ENCODE measurements at places on chromosomes 7 and 10.

DNA sequence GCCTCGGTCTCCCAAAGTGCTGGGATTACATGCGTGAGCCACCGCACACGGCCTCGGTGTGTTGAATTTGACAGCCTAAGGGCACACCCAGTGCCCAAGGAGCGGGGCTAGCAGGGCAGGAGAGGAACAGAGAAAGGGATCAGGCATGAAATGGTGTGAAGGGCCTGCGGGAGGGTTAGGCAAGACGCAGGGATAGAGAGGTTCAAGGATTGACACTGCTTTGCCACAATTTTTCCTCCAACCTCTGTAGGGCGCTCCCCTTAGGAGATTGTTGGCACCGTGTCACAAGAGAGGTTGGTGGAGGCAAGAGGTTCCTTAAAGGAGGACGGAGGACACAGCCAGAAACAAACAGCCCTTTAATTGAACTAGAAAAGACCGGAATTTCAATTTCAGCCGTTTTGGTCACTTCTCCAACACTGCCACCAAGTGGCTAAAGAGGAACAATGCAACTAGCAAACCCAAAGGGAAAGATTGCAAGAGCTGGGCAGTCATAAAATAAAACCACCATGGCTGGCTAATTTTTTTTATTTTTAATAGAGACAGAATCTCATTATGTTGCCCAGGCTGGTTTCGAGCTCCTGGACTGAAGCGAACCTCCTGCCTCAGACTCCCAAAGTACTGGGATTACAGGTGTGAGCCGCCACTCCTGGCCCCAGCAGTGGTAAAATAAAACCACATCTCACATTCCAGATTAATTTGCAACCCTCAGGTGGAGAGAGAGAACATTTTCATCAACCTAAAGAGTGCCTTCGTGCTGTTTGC lies 6.9 kb upstream of the CREB3L2 start:
- peak; percentile 68 for DNase-seq

GRCh38 chr10:117239051-117239450 lies 1.9 kb upstream of the SLC18A2 start:
- DNase-seq, result no peak

GRCh38 chr10:35612385-35613106 lies 7.4 kb downstream of the GJD4 start:
- no peak for DNase-seq

GRCh38 chr7:12607134-12607533 lies 36.6 kb downstream of the SCIN start:
- no peak for DNase-seq

GRCh38 chr7:64873517-64873916 lies 29.6 kb upstream of the ZNF273 start:
- no peak for DNase-seq

DNA sequence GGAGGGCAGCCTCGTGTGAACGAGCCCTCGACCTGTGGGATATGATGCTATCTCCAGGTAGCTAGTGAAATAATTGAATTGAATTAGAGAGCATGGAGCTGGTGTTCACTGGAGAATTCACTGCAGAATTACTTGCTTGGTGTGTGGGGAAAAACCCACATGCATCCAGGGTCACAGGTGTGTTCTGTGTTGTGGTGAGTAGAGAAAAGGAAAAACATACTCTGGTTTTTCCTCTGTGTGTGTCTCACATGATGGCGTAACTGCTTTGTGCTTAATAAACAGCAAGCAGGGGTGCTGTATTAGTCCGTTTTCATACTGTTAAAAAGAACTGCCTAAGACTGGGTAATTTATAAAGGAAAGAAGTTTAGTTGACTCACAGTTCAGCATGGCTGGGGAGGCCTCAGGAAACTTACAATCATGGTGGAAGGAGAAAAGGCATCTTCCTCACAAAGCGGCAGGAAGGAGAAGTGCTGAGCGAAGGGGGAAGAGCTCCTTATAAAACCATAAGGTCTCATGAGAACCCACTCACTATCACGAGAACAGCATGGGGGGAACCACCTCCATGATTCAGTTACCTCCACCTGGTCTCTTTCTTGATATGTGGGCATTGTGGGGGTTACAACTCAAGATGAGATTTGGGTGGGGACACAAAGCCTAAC lies 62.6 kb downstream of the TACR2 start:
- no peak for DNase-seq

- no peak for DNase-seq
Observed at GRCh38 chr7:116455009-116455408, 44.5 kb upstream of the CAV2 start.

DNA sequence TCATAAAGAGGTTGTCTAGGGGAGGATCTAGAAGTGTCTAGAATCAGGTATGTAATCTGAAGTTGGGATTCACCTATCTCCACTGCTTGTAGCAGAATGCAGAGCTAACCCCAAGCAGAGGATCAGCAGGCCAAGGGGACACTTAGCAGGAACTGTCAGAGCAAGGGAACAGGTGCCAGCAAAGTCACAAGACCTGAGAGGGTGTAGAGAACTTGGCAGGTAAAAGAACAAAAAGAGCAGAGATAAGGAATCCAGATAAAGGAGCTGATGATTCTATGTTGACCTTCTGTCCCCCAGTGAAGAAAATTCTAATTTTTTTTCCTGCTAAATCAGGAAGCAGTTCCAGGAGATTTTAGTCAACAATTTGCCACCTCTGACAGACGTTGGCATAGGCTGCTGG lies 91.4 kb upstream of the CCDC71L start:
- no peak for DNase-seq

DNA sequence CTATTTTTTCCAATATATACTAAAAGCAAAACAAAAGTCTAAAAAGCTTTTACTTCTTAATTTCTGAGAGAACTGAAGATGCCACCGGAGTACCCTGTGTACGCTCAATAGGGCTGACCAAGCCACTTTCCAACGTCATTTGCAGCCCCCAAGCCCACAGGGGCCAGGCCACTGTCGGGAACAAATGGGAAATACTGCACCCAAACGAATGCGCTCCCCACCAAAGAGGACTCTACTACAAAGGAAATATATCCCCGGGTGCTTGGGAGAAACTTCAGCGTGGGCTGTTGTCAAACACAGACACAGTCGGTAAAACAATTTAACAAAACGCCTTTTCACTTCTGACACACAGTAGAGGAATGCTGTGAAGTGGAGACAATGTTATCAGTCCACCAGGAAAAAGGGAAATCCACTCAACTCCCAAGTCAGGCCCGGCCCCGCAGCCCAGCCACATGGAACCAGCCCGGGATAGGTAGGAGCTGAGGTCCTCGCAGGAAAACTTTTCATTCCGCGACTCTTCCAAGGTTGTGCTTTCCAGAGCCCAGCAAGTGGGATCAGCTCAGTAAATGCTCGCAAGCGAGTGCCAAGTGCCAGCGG lies 1.4 kb downstream of the PARD3 start:
- DNase-seq, result no peak

DNA sequence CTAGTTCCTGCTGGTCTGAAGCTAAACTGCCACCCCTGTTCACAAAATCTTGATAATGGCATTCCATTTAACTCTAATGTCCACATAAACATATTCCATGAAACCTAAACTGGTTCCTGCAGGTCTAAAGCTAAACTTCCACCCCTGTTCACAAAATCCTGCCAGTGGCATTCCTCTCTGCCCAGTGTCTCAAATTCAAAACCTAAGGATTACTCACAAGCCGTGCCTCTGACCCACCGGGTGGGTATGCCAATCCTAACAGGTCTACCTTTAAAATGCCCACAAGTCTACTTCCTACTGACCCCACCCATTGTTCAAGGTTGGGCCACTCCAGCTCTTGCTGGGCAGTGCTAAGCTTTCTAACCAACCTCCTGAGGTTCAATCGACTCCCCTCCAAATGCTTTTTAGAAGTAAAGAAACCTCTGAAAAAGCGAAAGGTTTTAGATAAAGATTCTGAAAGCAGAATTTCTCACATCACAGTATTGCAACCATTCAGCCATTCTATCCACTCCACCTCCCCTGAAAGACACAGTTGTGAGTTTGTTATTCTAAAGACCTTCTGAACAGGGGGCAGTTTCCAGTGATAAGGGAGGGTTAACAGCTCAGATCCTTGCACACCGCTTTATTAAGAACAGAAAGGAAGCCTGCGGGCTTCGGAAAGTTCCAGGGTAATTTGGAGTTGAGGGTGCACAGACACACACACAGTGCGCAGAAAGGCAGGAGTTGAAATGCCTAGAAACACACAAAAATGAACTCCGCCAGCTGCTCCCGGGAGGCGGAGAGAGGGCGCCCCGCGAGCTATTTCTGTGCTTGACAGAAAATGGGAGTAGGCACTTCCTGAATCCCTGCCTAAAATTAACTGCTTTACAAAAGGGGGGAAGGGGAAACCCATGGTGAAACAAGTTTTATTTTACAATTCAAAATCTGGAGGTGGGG lies 87.7 kb downstream of the TNS3 start:
- DNase-seq, result no peak

GRCh38 chr7:157627033-157627432 lies 290.2 kb downstream of the DNAJB6 start:
- no peak for DNase-seq

DNA sequence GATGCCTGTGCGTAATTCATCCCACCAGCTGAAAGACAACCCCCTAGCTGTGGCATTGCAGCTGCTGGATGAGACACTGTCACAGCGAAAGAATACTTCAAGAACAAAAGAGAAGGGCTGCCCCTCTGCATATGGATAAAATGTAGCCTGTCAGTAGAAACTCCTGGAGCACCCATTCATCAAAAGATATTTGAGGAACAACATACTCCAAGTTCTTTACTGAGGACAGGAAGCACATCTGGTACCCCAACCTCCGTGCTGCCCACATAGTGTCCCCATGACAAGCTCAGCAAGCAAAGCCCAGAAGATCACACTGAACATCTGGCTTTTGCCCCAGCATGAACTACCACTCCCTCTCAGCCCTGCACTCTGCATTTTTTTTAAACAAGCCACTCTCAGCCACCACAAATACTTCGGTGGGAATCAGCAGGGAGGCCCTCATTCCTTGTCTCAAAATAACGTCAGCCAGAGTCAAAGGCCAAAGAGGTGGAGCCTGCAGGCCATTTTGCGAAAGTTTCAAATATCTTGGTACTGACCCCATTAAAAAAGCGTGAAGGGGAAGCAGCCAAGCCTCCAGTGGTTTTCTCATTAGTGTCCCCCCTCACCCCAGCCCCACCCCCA lies 1.7 kb downstream of the CREB3L2 start:
- DNase-seq, result no peak

- DNase-seq, result no peak
Observed at GRCh38 chr7:149864023-149864422, 9.7 kb upstream of the ATP6V0E2 start.

GRCh38 chr10:77837925-77838595 lies 88.5 kb downstream of the DLG5 start:
- DNase-seq, result no peak

- DNase-seq, result peak; percentile 25
Observed at GRCh38 chr10:12628964-12629766, 279.8 kb downstream of the CAMK1D start.

GRCh38 chr10:14758994-14759664 lies 15.6 kb downstream of the FAM107B start:
- no peak for DNase-seq

GRCh38 chr7:107471292-107472070 lies 1.6 kb downstream of the GPR22 start:
- DNase-seq, result no peak

GRCh38 chr10:44926751-44927351 lies 15.7 kb downstream of the TMEM72 start:
- DNase-seq, result peak; percentile 22

DNA sequence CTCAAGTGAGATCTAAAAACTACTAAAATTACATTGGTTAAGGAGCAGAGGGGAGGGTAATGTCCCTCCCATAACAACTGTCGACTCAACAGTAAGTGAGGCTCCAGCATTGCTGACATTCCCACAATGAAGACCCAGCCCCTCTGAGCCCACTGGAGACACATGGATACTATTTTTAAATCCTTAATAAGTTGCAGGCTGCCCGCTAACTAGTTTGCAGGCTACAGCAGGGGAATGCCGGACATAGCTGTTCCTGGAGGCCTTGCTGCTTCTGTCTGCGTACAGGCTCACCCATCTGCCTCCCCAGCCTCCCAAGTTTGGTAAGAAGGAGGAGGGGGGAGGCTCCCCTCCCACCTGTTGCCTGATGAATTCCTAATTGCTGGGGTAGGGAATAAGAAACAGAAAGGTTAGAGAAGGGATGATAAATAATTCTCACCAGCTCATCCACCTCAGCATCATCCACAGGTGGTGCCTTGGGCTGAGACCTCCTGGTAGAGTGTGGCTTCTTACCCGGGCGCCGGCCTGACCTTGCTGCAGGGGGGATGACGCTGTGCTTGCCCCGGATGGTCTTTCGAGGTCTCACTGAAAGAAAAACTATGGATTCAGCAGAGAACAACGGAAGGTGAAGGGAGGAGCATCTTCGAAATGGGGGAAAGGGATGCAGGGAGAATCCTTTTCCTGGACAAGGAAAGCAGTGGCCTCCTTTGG lies 10.1 kb downstream of the FZD9 start:
- DNase-seq, result no peak

GRCh38 chr7:1060315-1061072 lies 16.1 kb downstream of the GPR146 start:
- DNase-seq, result no peak

GRCh38 chr7:101104799-101105198 lies 19.5 kb downstream of the TRIM56 start:
- no peak for DNase-seq

DNA sequence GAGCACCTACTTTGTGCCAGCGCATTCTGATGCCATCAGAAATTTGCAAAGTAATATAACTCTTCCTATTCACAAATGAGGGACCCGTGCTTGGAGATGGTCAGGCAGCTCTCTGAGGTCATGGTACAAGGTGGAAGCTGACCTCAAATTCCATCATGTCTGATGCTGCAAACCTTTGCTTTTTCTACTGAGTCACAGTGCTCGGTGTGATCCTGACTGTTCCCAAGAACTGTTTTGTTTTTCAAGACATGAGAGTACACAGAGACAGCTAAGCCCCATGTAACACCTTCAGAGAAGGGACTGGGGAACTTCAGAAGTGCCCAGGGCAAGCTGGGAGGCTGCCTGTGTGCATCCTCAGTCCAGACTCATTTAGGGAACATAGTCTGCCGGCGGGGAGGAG lies 111.3 kb downstream of the FRMD4A start:
- no peak for DNase-seq

- DNase-seq, result no peak
Observed at GRCh38 chr7:108210796-108211195, 80.6 kb upstream of the LAMB4 start.

- DNase-seq, result no peak
Observed at GRCh38 chr7:11923376-11923930, 91.5 kb upstream of the THSD7A start.

DNA sequence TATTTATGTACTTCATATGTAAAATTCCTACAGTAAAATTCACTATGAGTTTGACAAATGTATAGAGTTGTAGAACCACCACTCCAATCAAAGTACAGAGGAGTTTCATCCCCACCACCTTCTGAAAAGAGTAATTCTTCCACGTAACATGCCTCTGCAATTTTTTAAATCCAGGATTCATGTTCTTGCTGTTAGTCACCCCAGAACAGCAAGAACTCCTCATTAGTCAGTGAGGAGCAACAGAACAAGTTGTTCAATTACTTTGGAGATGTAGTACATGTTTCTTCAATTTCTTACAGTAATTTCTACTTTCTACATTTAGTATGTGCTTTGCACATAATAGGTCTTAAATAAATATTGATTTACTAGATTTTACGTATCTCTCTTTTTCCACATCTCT lies 248.1 kb downstream of the ABCA13 start:
- DNase-seq, result no peak
